Activated naive CD4-positive, alpha-beta T cell treated with anti-CD3 and anti-CD28 coated beads for 36 hours (primary cell): ENCODE measurements at places on chromosomes 4 and X.

- H3K27me3 ChIP-seq, result no peaks in the 10 kb centered on the region
- no peak for DNase-seq
- H3K4me1 ChIP-seq, result no peaks in the 10 kb centered on the region
Observed at GRCh38 chrX:130628516-130628915, 226.7 kb downstream of the RBMX2 start.

- peaks cover 9% of the 10 kb centered on the region for H3K36me3 ChIP-seq
- H3K27me3 ChIP-seq, result no peaks in the 10 kb centered on the region
- no peak overlapping the region for H3K4me3 ChIP-seq
- H3K27ac ChIP-seq, result no peak overlapping the region
Observed at GRCh38 chr4:173301518-173302201, 32.5 kb downstream of the HMGB2 start.

DNA sequence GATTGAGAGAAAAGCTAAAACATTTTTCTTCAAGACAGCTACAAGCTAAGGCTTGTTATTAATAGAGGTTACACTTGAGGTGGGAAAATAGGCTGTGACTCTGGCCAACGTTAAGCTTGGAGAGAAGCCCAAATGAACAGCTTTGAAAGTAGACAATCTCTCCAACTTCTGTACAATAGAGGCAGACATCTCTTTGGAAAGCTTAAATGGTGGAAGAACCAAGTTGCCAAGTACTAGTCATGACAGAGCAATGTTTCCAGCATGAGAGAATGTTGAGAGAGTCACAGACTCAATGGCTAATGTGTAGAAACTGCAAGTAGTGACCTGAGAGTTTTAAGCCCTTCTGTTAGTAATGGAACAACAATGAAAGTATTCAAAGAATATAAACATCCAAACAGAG is 298.1 kb downstream of the INPP4B start:
- no peak overlapping the region for H3K4me3 ChIP-seq
- H3K4me1 ChIP-seq, result peaks cover 62% of the 10 kb centered on the region
- DNase-seq, result no peak
- peaks cover 5% of the 10 kb centered on the region for H3K36me3 ChIP-seq

GRCh38 chrX:120672389-120672788 is 42.5 kb upstream of the C1GALT1C1 start:
- H3K36me3 ChIP-seq, result peaks cover 6% of the 10 kb centered on the region
- H3K4me1 ChIP-seq, result peaks cover 14% of the 10 kb centered on the region
- H3K27me3 ChIP-seq, result no peaks in the 10 kb centered on the region
- H3K27ac ChIP-seq, result no peak overlapping the region
- no peak for DNase-seq

GRCh38 chr4:182916483-182917181 is 554 bp downstream of the DCTD start:
- peak; percentile 48 for DNase-seq
- H3K36me3 ChIP-seq, result peaks cover 36% of the 10 kb centered on the region
- peak overlapping the region; percentile 86 for H3K4me3 ChIP-seq

- no peak overlapping the region for H3K4me3 ChIP-seq
- H3K4me1 ChIP-seq, result no peaks in the 10 kb centered on the region
- peaks cover 2% of the 10 kb centered on the region for H3K27me3 ChIP-seq
- no peak for DNase-seq
- H3K27ac ChIP-seq, result no peak overlapping the region
Observed at GRCh38 chr4:168164915-168165548, 72.7 kb downstream of the ANXA10 start.
